ENCODE measurements at places on chromosomes 5 and 9. TPM values are rescaled to one million over a fixed set of nuclear protein-coding genes. Genes with fewer than 3 reads are reported as not detected.

DNA sequence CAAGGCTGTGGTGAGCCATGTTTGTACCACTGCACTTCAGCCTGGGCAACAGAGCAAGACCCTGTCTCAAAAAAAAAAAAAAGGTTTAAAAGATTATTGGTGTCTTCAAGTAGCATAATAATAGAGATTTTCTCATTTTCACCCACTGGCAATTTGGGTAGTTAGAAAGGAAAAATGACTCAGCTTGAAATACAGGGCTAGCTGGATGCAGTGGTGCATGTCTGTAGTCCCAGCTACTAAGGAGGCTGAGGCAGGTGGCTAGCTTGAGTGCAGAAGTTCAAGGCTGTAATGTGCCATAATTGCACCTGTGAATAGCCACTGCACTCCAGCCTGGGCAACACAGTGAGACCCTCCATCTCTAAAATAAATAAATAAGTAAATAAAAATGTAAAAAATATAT is 111.1 kb downstream of the ARRDC3 start:
- DNase-seq: no peak

DNA sequence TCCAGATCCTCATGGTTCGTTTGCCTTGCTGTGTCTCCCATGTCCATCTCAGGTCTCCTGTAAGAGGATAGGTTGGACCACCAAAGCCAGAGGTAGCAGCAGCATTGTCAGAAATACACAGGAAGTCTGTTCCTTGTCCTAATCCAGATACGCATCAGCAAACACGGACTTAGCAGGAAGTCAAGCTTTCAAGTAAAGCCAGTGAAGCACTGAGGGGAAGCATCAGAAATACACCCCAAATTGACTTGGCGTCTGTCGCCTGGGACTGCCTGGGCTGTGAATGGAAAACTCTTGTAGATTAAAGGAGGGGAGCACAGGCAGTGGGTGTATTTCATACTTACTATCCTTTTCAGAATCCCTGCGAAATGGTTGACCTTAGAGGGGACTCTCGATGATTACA is 171.3 kb downstream of the PSAT1 start:
- DNase-seq: no peak

DNA sequence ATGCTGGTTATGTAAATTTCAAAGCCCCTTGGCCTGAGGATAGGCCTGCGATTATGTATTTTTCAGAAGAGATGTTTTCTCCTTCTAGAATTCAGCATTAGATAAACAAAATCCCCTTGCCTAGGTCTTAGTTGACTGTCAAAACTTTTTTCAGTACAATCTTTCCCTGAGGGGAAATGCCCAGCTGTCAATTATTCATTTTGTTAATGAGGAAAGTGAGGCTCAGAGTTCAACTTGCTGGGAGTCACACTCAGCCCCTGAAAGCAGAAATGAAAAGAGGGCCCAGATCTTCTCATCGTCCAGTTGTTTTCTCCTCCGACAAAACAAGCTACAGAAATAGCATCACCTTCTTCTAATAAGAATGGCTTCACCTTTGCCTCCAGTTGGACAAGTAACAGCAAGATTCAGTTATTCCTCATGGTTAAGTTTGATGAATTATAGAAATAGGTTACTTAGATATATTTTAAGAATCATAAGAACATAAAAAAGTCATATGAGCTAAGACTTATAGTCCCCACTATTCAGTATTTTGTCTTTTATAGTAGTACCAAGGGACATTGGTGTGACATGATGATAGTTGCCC is 627.1 kb upstream of the WWC1 start:
- no peak for DNase-seq

GRCh38 chr5:58523956-58524355 is 32.7 kb downstream of the GAPT start:
- no peak for DNase-seq

- peak; percentile 71 for DNase-seq
These were observed 20.3 kb downstream of the OSTF1 start for GRCh38 chr9:75108571-75108970.

- DNase-seq: no peak
These were observed 110.3 kb downstream of the ASTN2 start for GRCh38 chr9:117304549-117304948.

DNA sequence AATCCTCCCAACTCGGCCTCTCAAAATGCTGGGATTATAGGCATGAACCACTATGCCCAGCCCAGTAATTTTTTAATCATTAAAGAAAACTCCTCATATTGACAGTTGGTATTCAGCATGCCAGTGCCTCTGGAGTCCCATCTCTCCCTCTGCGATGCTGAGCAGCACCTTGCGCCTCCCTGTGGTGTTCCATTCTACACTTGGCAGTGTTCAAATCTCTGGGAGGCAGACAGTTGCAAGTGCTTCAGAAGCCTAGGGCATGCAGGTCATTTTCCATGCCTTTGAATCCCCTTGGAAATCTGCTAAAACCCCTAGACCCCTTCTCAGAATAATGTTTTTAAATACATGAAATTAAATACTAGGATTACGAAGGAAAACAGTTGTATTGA is 41.3 kb downstream of the GARNL3 start:
- DNase-seq: no peak

- no peak for DNase-seq
These were observed 270.2 kb upstream of the IRX1 start for GRCh38 chr5:3325201-3325971.

- DNase-seq: no peak
These were observed 761.6 kb upstream of the SEMA6A start for GRCh38 chr5:117336208-117336607.

- no peak for DNase-seq
These were observed 1.8 kb upstream of the CFAP95 start for GRCh38 chr9:69818750-69819345.

DNA sequence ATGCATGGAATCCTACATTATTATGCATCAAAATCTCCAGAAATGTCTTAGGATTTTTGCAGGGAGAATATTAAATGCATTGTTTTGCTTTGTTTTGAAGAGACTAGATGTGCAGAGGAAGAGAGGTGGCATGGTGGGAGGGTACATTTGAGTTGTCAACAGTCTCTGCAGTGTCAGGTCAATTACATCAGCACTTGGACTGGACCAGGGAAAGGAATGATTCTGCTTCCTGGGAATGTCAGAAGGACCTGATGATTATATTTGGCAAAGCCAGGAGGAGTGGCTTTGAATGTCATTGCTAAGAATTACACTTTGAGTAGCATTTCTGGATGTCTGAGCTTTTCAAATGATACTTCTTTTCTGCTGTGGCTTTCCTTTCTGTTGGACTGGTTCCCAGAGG is 17.5 kb upstream of the TMEFF1 start:
- DNase-seq: no peak

GRCh38 chr9:124257844-124258606 is at the start of gene NEK6:
NEK6 (plus strand) TSS chr9:124257949; CDS start chr9:124301965, 44,016 bp downstream.
- DNase-seq: no peak

- no peak for DNase-seq
These were observed 26.6 kb upstream of the PIP5K1B start for GRCh38 chr9:68678430-68678829.

GRCh38 chr9:99634186-99634585 is 187.5 kb upstream of the NR4A3 start:
- no peak for DNase-seq

DNA sequence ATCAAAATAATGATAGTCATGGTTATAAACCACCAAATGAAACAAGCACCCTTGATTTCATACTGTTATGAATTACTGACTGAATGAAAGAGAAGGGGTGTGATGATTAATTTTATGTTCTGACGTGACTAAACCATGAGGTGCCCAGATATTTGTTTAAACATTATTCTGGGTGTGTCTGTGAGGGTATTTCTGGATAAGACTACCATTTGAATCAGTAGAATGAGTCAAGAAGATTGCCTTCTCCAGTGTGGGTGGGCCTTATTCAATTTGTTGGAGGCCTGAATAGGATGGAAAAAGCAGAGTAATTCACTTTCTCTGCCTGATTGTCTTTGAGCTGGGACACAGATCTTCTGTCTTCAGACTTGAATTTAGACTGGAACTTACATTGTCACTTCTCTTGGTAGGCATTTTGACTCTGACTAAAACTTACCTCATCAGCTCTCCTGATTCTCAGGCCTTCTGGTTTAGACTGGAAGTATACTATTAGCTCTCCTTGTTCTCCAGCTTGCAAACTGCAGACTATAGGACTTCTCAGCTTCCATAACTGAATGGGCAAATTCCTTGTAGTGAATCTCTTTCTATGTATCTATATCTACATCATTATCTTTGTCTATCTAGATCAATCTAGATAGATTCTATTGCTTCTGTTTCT is 321.9 kb upstream of the TARS1 start:
- DNase-seq: no peak

GRCh38 chr5:16936989-16937438 is 926 bp upstream of the MYO10 start:
- no peak for DNase-seq

DNA sequence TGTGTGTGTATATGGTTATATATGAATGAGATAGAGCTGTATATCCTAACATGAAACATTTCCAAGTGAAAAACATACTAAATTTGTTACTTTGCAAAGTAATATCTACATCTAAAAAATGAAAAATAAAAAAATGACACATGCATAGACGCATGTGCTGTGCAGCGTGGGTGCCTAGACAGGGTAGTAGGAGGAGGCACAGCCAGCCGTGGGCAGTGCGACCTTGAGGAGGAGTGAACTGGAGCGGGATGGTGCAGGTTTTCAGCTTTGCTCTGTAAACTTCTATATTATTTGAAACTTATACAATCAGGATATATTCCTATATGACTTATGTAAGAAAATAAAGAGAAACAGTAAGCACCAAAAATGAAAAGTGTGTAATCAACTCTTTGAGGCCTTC is 15.0 kb upstream of the GLRX start:
- no peak for DNase-seq

DNA sequence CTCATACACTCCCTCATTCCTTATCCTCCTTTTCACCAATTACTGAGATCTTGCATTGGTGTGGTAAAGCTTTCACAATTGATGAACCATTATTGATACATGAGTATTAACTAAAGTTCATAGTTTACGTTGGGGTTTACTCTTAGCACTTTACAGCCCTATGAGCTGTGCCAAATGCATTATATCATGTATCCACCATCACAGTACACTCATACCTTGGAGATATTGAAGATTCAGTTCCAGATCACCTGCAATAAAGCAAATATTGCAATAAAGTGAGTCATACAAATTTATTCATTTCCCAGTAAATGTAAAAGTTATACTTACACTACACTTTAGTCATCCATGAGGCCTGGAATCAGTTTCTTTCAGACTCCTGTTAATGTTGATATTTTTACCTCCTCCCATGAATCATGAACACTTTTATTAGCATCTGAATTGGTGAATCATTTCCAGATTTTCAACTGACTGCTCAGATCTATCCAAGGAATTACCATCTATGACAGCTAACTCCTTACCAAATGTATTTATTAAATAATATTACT is 546.6 kb upstream of the PTPRD start:
- no peak for DNase-seq

DNA sequence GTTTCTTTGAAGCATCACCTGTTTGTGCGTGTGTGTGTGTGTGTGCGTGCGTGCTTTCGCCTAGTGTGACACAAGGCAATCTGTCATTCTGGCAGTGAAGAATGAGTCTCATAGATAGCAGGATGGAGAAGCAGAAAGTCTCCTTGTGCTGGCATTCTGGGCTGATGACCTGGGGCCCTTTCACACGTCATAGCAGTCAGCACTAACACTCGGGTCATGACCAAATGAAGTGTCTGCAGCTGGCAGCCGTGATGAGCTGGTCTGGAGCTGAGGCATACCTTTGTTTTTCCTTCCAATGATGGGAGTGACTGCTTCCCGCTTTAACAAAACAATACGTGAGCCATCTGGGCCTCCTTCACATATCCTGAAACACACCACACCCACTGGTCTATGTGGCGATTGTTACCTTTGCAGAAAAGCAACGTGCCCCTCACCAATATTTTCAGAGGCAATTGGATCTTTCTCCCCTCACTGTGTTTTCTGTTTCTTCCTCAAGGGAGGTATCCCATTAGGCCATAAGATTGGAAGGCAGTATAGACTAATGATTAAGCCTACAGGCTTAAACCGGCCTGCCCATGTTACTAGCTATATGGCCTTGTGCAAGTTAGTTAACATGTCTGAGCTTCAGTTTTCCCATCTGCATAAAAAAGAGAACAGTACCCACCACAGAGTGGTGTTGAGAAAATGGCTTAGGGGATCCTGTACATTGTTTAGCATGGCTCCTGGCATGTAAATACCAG is 88.8 kb downstream of the SREK1 start:
- DNase-seq: no peak

DNA sequence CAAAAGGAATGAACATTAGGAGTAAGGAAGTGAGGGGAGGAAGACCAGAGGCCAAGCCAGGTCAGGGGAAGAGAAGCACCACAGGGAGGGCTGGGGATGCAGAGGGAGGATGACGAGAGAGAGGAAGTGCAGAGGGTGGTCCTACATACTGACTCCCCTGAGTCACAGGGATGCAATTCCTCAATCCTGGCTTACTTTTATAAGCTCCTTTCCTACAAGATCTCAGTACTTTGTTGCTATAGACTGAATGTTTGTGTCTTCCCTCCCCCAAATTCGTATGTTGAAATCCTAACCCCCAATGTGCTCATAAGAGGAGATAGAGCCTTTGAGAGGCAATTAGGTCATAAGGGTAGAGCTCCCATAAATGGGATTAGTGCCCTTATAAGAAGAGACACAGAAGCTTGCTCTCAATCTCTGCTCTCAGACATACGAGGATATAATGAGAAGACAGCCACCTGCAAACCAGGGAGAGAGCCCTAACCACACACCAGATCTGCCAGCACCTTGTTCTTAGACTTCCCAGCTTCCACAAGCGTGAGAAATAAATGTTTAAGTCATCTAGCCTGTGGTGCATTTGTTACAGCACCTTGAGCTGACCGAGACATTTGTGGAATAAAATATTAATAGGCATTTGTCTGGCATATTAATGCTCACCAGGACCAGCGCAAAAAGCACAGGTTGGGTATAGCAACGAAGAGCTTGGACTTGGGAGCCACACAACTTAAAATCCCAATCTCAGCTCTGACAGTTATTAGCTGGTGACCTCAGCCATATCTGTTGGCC is 33.4 kb downstream of the GCNT4 start:
- DNase-seq: no peak

Gene ARHGEF39
- total RNA-seq: 0.86 TPM

Gene CTSV
- total RNA-seq: 1.1 TPM

Gene ARHGEF28
- total RNA-seq: 74.8 TPM

Gene NDST1
- total RNA-seq: 29.9 TPM

Gene ANKRD31
- not detected for total RNA-seq

Gene CDH18
- not detected for total RNA-seq

Gene LCN12
- not detected for total RNA-seq

Gene SLC25A2
- 0.32 TPM for total RNA-seq

Gene LECT2
- not detected for total RNA-seq

Gene OR13F1
- total RNA-seq: not detected

Gene PCDHGA1
- 0.20 TPM for total RNA-seq

Gene AP3S1
- total RNA-seq: 66.8 TPM

Gene IL11RA
- 6.5 TPM for total RNA-seq

Gene SLIT3
- 0.25 TPM for total RNA-seq

Gene LYSMD3
- total RNA-seq: 15.3 TPM
